Hematopoietic multipotent progenitor cell treated with erythropoietin and hydrocortisone succinate and interleukin-3 and kit ligand, for 15 days (in vitro differentiated cells): ENCODE measurements at places on chromosomes 3 and 15.
A peak's percentile ranks its signal among the peaks of the same experiment; 100 is the strongest.

DNA sequence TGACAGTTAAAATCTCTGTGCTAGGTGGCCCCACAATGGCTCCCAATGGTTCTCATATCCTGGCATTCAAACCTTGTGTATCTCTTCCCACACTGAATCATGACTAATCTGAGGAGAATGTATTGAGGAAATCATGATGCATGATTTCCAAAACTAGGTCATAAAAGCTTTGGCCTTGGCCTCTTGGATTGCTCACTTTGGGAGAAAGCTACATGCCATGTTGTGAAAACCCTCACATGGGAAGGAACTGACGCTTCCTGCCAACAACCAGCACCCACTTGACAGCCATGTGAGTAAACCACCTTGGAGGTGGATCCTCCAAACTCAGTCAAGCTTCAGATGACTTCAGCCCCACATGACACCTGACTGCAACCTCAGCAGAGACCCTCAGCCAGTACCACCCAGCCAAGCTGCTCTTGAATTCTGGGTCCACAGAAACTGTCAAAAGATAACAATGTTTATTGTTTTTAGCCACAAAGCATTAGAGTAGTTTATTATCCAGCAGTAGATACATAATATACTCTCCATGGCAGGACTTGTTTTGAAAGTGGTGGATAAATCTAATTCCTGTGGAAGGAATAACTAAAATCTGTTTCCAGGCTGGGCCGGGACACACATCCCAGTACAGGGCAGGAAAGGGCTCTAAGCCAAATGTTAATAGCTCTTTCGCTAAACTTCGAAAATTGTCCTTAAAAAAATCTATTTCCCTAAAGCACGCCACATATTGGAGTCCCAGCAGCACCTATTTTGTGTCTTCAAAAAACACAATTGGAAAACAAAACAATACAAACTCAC, 1.0 kb upstream of the ZNF620 start:
- no peak for DNase-seq

DNA sequence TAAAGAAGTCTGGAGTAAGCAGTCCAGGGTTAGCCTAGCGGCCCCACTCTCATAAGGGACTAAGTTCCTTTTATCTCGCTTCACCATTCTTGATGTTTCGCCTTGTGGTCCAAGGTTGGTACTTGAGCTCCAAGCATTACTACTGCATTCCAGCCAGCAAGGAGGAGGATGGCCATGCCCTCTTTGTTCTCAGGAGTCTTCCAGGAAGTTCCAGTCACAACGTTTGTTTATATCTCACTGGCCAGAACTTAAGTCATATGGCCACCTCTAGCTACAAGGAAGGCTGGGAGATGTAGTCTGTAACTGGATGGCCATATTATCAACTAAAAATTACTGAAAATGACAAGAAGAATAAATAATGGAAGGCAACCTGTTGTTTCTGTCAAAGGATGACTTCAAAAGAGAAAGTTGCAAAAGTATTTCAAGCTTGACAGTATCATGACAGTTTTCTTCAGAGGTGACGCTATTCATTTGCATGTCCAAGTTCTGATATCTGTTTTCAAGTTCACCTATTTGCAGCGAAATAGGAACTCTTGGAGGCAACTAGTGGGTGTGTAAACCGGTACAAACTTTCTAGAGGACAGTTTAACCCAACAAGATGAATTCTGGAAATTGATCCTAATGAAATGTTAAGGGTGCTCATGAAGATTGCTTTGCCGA, 118.6 kb downstream of the PGPEP1L start:
- no peak for DNase-seq

- DNase-seq = no peak
Observed at GRCh38 chr15:92304223-92304975, 89.3 kb upstream of the ST8SIA2 start.

GRCh38 chr3:147956615-147957014, 547.5 kb downstream of the ZIC1 start:
- DNase-seq = no peak

GRCh38 chr3:33926998-33927605, 128.7 kb downstream of the PDCD6IP start:
- no peak for DNase-seq

GRCh38 chr3:54845551-54845950, 82.3 kb downstream of the LRTM1 start:
- no peak for DNase-seq

GRCh38 chr3:46490338-46491084, 7.3 kb upstream of the RTP3 start:
- DNase-seq = no peak

DNA sequence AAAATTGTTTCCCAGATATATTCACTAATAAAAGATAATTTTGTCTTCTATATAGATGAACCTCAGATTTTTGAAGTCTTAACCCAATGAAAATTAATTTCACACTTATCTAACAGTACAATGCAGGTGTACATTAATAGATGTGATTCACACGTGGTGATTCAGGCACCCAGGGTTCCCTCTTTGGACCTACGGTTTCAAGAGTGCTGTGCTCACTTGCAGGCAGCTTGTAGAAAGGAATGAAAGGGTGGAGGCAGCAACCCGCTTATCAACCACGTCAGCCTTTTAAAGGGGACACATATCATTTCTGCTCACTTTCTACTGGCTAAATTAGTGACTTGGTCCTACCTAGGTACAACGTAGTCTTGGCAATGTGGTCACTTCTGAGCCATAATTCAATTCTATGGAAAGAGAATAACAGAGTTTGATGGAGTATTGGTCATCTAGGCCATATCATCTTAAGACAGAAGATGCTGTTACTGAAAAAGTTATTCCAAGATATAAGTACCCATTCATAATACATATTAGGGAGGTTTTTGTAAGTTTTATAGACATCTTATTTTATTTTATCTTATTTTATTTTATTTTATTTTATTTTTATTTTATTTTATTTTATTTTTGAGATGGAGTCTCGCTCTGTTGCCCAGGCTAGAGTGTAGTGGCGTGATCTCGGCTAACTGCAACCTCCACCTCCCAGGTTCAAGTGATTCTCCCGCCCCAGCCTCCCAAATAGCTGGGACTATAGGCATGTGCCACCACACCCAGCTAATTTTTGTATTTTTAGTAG, 37.9 kb downstream of the ACP3 start:
- no peak for DNase-seq

DNA sequence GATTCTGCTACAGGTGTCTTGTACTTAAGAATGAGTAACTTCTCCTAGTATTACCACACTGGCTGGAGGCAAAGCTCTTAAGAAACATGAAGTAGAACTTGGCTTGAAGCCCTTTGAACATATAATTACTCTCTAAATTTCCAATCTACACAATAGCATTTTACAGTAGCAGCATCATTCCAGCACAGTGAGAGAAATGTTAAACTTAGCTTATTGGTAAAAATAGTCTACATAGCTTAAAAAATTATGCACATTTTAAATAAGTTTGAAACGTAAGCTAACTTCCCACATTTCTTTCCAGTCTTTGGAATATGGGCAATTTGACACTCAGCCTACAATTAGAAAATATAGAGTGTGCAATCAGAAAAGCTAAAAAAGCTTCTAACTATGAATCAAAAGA, 32.8 kb upstream of the TOP2B start:
- DNase-seq = no peak

DNA sequence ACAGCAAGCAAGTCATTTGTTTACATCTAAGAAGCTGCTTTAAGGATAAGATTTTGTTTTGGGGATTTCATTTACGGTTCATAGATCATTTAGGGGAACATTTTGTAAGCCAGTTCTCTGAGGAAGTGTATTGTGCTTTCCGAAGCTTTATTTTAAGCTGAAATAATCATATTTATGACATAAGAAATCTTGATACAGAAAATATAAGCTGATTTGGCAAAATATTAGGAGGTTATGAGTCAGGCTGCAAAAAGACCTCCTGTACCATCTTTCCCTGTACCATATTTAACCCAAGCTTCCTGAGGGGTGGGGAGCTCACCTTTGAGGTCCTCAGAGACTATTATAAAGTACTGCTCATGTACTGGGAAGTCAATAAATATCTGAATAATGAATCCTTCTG, 8.1 kb upstream of the EIF4E3 start:
- no peak for DNase-seq

- DNase-seq = peak; percentile 61
Observed at GRCh38 chr3:137032465-137033120, 74.8 kb downstream of the IL20RB start.

- peak; percentile 82 for DNase-seq
Observed at GRCh38 chr3:37241880-37242279, 67.5 kb upstream of the LRRFIP2 start.

DNA sequence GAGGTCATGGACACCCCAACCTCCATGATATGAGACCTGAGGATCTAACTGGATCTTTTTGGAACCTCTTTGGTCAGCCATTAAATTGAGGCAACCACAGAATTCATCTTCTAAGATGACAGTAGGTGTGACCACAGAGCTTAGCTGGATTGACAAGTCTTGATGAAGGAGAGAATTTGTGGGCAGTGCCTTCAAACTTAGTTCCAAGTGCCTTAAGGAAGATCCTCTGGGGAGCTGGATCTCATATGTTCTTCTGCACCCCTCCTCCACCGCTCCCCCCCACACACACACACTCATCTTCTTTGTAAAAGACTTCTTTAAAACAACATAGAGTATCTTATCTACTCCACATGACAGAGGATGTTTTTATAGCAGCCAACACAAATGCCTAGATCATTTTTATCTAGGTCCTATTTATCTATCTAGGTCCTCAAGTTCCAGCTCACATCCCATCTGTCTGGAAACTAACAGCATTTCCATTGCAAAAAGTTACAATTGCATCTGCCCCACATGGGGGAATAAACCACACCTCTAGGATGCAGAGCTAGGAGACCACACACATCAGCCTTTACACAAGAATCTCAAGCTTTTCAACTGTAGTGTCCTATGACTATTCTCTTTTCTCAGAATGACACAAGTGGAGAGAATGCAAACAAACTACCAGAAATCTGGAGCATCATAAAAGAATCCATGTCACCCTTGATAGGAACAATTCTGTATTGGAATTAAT, 37.4 kb downstream of the WWTR1 start:
- DNase-seq = no peak

DNA sequence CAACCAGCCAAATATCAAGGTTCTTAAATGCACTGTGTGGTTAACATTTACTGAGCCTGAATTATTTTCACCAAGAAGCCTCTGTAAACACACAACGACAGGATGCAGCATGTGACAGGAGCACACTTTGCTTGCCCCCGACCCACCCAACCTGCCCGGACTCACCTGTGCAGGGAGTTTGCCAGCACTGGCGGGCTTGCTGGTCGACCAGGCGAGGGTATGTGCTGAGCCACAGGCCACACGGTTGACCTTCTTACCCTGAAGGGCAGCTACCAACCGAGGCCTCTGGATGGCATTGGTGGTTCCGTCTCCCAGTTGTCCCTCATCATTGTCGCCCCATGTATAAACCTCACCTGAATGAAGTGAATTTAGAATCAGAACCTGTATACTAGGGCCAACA, 25.7 kb upstream of the OCA2 start:
- DNase-seq = no peak
